ENCODE measurements at places on chromosomes 2 and 18. TPM values are rescaled to one million over a fixed set of nuclear protein-coding genes. Genes with fewer than 3 reads are reported as not detected.

Gene LDLRAD4
- 11.8 TPM for polyA plus RNA-seq

Gene RNF103
- 11.4 TPM for polyA plus RNA-seq

DNA sequence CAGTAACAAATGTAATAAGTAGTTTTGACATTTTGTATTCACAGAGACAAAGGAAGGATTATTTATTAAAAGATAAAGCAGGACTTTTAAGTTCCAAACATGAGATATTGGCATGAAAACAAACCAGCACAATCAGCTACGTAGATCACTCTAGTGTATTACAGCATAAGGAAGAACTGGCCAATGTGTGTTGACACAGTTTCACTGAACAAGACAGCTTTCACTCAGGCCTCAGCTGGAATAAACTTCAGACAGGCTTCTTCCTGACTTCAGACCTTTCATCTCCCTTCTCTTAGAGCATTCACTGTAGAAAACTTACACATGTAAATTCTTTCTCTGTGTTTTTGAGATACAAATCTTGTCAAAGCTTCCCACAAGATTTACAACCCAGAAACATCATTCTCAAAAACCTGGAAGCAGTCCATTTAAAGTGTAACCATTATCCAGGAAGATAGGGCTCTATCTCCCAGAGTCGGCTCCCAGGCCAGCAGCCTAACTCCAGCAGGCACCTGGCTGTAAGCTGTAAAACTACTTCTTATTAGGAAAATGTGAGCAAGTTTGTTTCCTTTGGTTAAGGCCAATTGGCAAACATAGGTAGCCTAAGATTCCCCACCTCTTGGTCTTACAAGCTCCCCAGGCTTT lies 768.3 kb upstream of the CDH7 start:
- no peak for DNase-seq

- DNase-seq = no peak
These were observed 433.3 kb downstream of the NBAS start for GRCh38 chr2:15127876-15128275.

Gene CKAP2L
- under 0.01 TPM for polyA plus RNA-seq

DNA sequence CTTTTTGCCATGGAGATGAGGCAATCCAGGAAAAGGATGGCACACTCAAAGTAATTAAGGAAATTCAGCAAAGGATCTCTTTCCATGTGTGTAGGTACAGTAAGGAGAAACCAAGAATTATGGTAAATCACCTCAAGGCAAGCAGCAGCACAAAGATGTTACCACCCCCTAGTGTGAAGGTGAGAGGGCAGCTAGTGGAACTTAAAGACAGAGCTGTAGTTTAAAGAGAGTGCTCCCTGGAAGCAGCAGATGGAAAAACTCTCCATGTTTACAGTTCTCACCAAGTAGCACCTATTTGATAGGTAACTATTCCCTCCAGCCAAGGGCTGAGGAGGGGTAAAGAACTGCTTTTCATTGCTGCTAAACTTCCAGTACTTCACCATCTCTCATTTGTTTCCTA lies 860.4 kb upstream of the CRIM1 start:
- no peak for DNase-seq

DNA sequence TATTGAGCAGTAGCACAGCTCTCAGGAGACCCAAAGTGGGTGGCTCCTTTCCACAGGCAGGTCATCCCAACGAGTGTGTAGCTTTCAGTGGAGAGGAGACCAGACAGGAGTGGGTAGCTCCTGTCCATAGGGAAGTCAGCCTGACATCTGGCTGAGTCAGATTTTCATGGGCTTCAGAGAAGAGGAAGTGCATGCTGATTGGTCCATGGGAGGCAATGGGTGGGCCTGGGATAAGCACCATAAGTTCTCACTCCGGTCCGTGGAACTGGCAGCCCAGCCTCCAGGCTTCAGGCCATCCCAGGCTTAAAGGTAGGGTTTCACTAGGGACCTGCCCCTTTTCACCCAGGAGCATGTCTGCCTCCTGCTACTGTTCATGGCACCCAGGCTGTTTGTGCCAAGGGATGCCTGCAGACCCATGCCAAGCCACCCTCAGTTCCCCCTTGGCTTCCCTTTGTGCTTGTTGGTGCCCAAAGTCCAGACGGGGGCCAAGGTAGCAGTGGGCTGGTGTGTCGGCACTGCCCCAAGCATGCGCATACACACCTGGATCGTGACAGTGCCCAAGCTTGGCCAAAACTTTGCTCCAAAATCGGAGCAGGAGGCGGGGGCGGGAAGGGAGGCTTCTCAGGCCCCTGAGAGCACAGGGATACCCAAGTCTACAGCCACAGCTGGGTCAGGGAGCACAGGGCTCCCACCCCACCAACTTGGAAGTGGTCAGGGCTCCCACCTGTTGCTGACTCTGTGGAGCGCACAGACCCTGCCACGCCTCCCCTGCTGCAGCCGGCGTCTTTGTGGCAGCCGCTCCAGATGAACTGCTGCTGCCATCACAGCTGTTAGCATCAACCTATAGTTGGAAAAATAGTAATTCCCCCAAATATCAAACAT lies 26.4 kb downstream of the MARCHF7 start:
- no peak for DNase-seq

DNA sequence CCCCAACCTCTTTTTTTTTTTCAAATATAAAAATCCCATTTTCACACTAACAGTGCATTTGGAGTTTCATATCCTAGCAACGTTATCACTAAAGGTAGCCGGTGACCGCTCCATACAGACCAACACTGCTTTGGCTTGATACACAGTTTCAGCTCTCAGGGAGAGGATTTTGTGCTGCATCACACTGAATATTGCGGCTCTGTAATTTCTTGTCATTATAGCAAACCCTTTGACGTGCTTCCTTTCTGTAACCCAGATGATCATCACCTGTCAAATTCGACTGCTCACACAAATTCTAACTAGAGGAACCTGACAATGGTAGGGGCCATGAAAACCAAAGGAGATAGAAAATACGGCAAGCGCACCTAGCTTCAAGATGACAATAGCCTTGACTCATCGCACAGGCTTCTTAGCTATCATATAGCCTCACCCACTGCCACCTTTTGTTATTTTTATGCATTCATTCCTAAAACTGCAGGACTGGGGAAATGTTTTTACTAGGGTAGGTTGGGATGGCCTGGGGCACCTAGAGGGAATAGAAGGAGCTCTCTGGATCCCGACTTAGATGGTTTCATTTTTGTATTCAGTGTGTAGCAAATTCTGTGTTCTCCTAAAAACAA lies 582.9 kb upstream of the PIK3C3 start:
- DNase-seq = no peak

Gene PNO1
- 6.6 TPM for polyA plus RNA-seq

- peak; percentile 74 for DNase-seq
These were observed 108.2 kb downstream of the CD226 start for GRCh38 chr18:69839497-69839896.

DNA sequence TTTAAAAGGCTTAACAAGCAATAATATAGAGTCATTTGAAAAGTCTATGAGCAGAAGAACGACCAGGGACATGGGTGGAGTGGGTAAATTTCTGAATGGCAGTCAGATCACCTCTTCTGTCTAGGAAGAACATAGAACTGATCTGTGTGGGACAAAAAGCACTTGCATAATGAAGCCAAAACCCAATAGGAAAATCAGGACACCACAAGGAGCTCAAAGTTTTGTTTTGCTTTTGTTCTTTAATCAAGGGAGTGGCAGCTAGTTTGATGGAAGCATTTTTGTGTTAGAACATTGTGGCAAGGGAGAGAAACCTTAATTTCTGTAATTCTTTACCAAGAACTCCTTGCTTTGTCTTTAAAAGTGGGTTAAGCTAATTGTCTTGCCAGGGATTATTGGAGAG lies 240.2 kb upstream of the TANK start:
- DNase-seq = no peak

GRCh38 chr2:241903121-241904010 lies 33.8 kb downstream of the RTP5 start:
- DNase-seq = peak; percentile 75

- DNase-seq = peak; percentile 90
These were observed 34.4 kb downstream of the LGALSL start for GRCh38 chr2:64488050-64488974.

DNA sequence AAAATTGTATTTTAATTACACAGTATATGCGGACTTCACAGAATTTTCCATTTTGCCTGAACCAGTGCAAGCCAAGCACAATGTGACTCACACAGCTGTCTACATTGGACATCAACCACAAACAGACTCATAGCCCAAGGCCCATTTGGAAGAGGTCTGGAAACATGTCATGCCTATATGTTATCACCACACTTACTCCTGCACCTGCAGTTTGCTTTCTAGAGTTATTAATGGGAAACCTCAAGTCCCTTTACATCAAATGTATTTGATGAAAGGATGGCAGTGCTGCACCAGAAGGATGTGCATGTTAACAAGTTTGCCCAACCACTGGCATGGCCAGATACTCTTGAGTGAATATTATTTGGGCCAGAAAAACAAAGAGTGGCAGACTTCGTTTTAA lies 548.9 kb upstream of the CDH2 start:
- no peak for DNase-seq

DNA sequence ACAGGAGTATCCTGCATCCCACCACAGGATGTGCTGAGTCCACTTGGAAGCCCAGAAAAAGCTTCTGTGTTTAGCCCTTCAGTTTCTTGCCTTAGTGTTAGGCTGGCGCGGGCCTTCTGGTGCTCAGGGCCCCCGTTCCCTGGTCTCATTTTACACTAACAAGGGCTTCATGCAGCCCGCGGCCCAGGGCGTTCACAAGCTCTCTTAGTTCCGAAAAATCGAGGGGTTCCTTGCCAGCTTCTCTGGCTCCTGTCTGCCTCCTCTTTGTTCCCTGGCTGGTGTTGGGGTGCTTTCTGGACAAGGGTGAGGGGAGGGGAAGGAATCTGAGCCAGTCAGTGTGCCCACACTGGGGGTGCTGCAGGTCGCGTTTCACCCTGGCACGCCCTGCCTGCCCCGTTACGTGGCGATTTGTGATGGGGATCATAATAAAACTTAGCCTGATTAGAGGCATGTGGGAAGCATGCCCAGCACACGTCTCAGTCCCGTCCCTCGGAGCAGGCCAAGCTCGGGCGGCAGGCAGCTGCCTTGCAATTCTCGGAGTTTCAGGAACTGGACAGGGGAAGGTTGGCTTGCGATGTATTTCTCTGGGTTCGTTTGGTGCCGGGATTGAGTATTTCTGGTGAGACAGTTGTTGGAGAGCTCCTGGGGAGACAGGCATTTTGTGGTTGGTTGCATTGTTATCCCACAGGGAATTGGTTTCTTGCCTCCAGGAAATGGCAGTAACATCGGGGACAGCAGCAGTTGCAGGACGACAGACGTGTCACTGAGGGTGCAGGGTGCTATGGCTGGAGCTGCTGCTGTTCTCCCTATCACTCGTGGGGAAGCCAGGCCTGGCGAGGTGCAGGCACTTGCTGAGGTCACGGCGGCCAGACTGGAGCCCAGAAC lies 22.9 kb downstream of the SH3BP4 start:
- peak; percentile 68 for DNase-seq

Data from aorta (tissue), 5 donors.